ENCODE measurements at places on chromosomes 2 and 18.

DNA sequence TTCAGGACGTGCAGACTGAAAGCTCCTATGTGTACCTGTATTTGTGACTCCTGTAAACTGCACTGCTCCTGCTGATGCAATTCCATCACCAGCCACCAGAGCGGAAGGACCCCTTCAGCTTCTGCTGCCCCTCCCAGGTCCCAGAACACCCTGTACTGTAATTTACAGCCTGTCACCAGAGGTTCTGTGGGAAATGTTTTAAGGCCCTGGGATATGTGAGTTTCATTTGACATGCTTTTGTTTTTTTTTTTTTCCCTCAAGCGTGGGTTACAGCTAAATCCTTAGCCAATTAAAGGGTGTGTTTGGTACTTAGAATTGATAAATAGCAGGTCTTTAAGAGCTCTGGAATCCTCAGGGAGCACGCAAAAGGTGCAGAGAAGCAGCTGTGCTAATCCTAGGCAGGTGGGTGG, 79.4 kb downstream of the KCTD1 start:
- no peak for DNase-seq

DNA sequence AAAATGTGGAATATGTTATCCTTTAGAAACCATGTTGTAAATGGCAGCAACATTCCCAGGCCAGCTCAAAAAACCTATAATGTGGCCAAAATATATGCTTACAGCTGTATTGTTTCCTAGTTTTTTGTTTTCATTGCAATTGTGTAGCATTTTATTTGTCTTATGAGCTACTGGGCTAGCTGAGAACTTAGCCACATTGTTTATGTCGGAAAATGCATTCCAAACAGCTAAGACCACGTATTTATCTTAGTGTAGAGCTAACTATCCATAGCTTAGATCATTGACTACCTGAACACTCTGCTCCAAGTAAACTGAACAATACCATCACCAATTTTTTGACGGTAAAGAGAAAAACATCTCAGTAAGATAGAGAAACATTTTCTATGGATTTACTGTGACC, 38.4 kb downstream of the METAP1D start:
- no peak for DNase-seq

- no peak for DNase-seq
Measured at GRCh38 chr18:26999797-27000196, 134.3 kb upstream of the AQP4 start.

DNA sequence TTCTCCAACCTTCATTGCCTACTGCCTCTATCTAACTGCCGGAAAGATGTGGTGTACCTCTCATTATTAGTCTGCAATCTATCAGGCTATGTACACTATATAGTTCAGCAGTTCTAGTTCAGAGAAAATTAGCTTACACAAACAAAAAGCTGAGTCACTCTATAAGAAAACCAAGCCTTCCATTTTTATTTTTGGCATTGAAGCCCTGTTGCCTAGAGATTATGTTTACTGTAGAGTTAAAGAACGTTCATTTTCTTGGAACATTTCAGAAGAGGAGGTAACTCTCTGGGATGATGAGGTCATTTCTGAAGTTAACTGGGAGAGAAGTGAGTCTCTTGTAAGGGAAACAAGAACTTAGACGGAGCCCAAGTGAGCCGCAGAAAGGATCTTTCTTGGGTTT, 133.5 kb downstream of the FAM124B start:
- no peak for DNase-seq

GRCh38 chr18:22174341-22175145, 5.2 kb downstream of the GATA6 start:
- DNase-seq = no peak

GRCh38 chr2:85669549-85669948, 1.6 kb upstream of the SFTPB start:
- no peak for DNase-seq

DNA sequence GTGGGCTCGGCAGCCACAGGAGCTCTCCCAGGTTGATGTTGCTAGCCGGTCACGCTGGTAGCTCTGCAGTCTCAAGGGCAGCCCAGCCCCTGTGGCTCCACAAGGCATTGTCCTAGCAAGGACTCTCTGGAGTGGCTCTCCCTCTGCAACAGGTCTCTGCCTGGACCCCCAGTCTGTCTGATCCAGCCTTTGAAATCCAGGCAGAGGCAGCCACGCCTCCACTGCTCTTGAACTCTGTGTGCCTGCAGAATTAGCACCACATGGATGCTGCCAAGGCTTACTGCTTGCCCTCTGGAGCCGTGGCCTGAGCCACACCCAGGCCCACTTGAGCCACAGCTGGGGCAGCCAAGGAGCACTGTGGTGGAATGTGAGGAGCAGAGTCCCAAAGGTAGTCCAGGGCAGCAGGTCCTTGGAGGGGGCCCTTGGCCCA, 43.0 kb upstream of the FAHD2A start:
- DNase-seq = no peak

DNA sequence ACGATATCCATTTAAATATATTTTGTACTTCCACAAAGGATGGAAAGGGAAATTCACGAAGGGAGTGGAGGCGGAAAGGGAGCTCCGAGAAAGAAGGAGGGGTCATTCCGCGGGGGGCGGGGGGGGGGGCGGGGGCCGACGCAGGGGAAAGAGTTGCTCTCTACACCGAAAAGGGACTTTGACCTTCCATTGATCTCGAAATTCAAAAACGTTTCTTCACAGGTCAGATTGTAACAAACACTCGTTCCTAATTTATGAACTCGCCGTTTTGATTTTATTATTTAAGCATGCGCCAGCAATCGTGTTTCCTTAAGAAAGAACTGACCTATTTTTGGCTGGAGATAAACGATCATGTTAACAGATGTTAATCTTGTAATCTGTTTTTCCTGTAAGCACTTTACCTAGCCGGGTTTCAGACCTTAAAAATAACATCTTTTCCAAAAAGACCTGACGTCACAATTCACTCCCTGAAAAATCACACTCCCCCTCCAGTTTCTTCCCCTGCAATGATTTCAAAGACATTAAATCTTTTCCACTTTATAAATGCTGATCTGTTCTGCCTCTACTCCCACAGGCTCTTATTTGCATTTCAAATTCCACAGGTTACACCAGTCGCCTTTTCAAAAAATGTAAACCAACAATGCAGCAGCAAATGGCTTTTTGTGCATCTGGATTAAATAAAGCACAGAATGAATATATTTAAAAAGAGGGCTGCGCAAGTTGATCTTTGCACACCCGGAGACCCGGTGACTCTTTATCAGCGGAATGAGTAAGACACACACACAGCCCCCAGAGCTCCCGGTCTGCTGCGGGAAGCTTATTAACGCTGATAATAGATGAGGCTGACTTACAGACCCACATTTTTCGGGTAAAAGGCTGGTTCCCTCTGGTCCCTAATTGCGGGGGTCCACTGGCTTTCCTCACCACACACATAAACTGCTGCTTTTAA, 1.6 kb downstream of the ZNF516 start:
- no peak for DNase-seq

DNA sequence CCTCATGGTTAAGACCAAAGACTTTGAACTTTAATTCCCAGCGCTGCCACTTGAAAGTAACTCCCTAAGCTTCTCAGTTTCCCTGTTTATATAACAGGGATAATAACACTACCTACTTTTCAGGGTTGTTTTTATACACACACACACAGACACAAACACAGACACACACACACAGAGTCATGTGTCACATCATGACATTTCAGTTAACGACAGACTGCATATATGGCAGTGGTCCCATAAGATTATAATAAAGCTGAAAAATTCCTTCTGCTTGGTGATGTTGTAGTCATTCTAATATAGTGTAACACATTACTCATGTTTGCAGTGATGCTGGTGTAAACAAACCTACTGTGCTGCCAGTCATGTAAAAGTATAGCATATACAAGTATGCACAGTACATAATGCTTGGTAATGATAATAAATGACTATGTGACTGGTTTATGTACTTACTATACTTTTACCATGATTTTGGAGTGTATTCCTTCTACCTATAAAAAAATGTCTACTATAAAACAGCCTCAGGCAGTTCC, 89.2 kb upstream of the ITGA4 start:
- DNase-seq = no peak

- no peak for DNase-seq
Measured at GRCh38 chr2:29262681-29263260, 147.6 kb downstream of the CLIP4 start.

- DNase-seq = no peak
Measured at GRCh38 chr2:52074130-52074719, 1042.3 kb upstream of the NRXN1 start.

DNA sequence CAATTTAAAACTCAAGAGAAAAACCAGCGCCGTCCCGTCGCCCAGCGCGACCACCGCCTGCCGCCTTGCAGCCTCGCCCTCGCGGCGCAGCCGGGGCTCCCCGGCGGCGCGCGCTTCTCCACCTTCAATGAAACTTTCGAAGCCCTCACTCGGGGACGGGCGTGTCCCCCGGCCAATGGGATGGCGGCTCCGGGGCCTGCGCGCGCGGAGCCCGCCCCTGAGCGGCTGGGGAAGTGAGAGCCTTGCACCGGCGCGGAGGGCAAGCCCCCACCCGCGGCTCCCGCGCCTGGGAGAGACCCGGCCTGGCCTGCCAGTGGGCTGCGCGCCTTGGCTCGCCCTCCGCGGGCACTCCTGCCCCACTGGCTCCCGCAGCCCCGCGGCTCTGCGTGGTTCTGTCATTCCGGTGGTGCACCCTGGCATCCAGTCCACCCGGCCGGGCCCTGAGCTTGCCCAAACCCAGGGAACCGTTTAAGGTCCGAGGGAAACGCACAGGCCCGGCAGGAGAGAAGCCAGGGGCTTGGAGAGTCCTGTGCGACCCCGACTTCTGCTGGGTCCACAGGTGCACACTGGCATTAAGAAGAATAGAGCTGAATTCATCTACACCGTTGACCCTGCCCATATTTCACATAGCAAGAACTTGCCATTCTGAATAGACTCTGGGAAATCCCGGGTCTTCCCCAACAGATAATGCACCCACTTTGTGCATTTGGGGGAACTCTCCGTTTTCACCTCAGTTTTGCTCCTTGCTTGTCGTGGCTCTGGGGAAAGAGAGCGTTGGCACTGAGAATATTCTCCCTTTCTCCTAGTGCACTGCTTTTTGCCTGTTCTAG, at the start of gene PIEZO2:
PIEZO2 (minus strand) TSS at position 129 of the 830 bp plus-strand sequence. CDS start 981 bp downstream, outside the sequence.
- DNase-seq = no peak

GRCh38 chr18:50590593-50590992, 30.7 kb downstream of the MAPK4 start:
- no peak for DNase-seq

GRCh38 chr2:3611589-3611988, 16.7 kb downstream of the COLEC11 start:
- DNase-seq = no peak

- no peak for DNase-seq
Measured at GRCh38 chr18:76657911-76658470, 162.9 kb upstream of the ZNF516 start.

GRCh38 chr2:147236601-147237000, 608.2 kb upstream of the ACVR2A start:
- no peak for DNase-seq

- no peak for DNase-seq
Measured at GRCh38 chr18:74608681-74609080, 11.0 kb downstream of the ZNF407 start.

GRCh38 chr18:46160050-46160798, 56.0 kb downstream of the HAUS1 start:
- no peak for DNase-seq

GRCh38 chr2:118970396-118971135, 28.6 kb downstream of the MARCO start:
- no peak for DNase-seq

DNA sequence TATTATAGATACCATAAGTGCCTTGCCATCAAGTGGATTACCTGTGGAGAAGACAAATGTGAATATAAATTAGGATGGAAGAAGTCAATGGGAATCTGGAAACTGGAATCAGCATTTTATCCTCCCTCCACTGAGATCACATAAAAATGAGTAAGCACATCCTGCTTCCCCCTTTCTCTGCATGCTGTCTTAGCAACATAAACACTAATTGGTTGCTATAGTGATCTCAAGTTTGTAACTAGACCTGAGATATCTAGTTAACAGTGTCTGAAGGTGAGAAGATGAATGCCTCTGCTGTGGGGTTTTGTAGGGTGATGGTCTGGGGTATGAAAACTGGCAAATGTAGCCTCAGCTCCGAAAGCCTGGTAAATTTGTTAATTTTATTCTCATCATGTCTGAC, 1357.5 kb upstream of the CELF4 start:
- DNase-seq = no peak

- no peak for DNase-seq
Measured at GRCh38 chr2:127681288-127681804, 6.0 kb upstream of the LIMS2 start.

- no peak for DNase-seq
Measured at GRCh38 chr2:123609077-123609476, 416.0 kb upstream of the CNTNAP5 start.

DNA sequence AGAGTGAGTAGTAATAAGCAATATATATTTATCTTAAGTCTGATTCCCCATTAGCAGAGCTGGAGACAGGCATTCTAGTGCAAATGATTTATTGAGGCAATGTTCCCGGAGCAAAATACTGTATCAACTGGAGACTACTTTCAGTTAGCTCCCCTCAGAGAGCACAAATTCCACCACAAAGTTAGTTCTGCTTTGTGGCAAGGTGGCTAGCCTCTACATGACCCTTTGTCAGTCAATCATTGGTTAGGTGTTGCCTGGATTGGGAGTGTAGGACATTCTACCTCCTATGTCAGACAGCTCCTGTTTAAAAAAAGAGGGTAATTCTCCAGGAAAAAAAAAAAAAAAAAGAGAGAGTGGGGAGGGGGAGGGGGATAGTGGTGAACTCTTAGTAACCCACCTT, 402.2 kb downstream of the NR4A2 start:
- DNase-seq = no peak

- DNase-seq = no peak
Measured at GRCh38 chr18:3156325-3156640, 63.5 kb downstream of the MYOM1 start.

GRCh38 chr2:207996848-207997247, 28.5 kb downstream of the PLEKHM3 start:
- no peak for DNase-seq

GRCh38 chr2:587087-587960, 89.9 kb downstream of the TMEM18 start:
- DNase-seq = no peak

DNA sequence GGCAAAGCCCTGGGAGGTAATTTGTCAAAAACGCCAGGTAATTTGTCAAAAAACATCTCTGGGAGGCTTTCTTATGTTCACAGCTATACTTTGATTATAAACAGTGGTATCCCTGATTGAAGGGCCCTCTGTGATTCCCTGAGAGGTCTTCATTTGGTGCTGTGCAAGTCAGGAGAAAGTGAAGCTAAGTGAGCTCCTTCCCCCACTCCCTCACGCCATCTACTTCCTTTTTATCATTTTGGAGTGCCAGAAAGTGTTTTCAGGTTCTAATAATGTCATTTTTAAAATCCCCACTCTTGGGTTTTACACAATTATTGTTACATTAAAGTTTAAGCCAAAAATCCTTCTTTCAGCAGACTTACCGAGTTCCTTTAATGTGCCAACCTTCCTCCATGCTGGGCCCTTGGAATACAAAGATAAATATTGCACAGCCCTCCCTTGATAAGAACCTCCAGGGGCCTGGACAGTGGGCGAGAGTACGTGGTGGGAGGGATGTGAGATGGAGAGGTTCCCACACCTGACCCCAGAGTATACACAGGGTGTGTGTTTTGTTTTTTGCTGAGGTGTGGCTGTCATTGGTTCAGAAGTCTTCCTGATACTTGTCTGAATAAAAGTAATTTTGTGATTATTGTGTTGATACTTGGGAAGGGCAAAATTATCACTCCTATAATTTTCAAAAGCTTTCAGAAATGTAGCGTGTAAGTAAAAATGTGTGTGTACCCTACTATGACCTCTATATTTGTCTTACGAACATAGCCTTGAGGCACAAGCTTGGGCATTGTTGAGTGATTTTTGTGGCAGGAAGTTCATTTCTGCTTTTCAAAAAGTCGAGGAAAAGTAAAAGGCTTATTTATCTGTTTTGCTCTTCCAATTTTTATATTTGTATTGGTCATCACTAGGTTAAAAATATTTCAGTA, 8.2 kb downstream of the MAPRE2 start:
- no peak for DNase-seq

Measured in HCT116 (cell line).